DND-41 (cell line): ENCODE measurements at places on chromosomes 5 and 9.

GRCh38 chr9:70046274-70047070 is 2.8 kb downstream of the MAMDC2 start:
- no peak for DNase-seq

- no peak for DNase-seq
These were observed 49.7 kb downstream of the VAV2 start for GRCh38 chr9:133942206-133942975.

DNA sequence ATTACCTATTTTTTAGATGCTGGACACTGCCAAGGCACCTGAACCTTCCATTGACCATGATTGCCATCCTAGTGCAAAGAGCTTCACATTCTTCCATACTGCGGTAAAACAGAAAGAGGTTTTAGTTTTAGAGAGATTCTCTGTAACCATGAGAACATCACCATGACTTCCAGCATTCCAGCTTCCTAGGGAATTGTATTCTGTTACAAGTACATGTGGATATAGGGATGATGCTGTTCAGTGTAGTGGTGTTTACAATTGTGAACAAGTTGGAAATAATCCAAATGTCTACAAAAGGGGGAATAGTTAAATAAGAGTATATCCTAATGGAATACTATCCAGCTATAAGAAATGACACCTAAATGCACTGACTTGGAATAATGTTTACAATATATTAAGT is 22.4 kb downstream of the NIPSNAP3B start:
- DNase-seq, result no peak

- DNase-seq, result no peak
These were observed 225.3 kb upstream of the TLE4 start for GRCh38 chr9:79346350-79347020.

DNA sequence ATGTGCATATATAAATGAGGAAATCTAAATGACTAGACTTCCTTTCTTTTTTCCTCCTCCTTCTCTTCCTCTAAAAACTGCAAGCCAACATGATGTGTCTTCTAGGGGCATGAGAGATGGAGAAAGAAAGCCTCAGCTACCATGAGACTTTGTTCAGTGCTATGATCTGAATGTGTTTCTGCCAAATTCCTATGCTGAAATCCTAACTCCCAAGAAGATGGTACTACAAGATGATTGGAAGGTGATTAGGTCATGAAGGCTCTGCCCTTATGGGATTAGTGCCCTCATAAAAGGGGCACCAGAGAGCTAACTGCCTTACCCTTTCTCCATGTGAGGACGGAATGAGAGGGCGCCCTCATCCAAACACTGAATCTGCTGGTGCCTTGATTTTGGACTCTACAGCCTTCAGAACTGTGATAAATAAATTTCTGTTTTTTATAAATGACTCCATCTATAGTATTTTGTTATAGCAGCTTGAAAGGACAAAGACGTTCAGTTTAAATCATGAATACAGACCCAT is 72.2 kb upstream of the IL6ST start:
- DNase-seq, result no peak

DNA sequence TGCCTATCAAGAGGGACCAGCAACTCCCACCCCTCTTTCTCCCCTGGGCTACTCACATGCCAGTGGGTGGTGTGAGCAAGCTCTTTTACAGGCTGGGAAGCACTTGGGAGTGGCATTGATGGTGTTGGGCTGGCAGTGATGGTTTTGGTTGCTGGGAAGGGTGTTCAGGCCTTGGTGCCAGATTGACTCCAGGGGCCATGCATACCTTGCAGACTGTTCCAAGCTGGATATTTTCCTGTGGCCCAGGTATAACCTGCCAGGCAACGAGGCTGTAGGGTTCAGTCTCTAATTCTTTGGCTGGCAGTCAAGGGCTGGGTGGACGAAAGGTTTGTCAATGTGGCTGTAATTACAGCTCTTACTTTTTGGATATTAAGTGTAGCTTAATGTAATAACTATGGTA is 177.3 kb downstream of the MACROH2A1 start:
- DNase-seq, result no peak

- no peak for DNase-seq
These were observed 11.5 kb upstream of the ALDH1B1 start for GRCh38 chr9:38380872-38381534.

GRCh38 chr5:151388960-151389359 is 41.6 kb upstream of the SLC36A2 start:
- no peak for DNase-seq

- DNase-seq, result no peak
These were observed 202.0 kb upstream of the CDH6 start for GRCh38 chr5:30991462-30991861.

GRCh38 chr9:137358126-137358525 is 56.1 kb upstream of the NRARP start:
- DNase-seq, result no peak

GRCh38 chr9:89113851-89114250 is 64.8 kb downstream of the SHC3 start:
- DNase-seq, result no peak

DNA sequence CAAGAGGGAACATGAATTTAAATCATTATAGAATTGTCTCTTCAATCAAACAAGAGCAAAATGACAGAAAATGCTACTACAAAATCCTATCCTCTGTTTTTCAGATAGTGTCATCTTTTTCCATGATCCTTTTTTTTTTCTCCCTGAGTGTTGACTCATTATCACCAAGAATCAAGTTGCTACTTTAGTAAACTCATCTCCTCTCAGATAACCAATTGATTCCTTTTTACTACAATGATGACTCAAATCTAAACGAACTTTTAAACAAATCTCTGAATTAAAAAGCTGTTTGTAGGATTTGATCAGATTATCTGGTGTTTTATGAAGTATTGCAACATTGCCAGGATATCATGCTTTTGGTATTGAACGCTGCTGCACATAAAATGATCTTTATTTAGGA is 23.9 kb upstream of the IL7R start:
- DNase-seq, result no peak

DNA sequence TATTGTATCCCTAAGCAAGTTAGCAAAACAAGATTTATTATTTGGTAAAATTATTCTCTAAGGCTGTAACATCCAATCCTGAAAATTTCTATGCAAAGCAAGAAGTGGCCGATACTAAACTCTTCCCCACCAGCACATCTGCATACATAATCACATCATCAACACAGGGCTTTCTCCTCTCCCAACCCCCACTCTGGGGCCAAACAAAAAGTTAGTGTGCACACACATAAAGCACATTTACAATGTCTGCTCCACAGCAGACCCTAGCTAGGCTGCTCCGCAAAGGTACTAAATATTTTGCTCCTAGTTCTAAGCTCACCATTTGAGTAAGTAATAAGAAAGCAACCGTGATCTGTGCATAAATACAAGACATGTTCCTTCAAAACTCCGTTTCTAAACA is 3.6 kb downstream of the RNF130 start:
- no peak for DNase-seq

- DNase-seq, result no peak
These were observed 102.5 kb upstream of the ERCC6L2 start for GRCh38 chr9:95773053-95773418.

DNA sequence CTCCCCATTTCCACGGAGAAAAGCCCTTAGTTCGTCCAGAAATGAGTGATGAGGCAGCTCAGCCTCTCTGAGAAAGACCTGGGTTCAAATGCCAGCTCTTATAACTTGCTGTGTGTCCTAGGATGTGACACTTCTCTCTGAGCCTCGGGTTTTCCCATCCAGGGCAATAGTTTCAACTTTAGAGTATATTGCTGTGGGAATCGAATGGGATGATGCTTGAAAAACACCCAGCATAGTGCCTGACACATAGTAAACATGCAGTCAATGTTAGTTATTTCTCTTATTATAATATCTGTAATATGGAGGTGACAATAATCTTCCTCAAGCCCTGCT is 430 bp upstream of the MAPKAP1 start:
- no peak for DNase-seq

DNA sequence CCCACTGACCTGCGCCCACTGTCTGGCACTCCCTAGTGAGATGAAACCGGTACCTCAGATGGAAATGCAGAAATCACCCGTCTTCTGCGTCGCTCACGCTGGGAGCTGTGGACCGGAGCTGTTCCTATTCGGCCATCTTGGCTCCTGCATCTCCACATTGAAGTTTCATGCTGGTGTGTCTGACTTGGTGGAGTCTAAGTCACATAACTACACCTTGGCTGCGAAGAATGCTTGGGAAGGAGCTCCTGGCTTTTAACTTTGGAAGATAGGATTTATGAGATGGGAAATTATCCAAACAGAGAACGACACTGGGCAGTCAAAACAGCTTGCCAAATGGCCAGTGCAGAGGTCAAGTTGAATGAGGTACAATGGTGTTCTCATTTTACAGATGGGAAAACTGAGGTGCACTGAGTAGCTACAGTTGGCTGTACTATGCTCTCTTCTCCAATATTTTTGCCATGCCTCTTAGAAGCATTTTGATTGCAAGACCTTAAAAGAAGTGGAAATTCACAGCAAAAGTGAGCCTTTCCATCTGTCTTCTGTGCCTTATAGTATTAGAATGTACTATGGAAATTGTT is 36.7 kb downstream of the CCDC192 start:
- DNase-seq, result no peak

- no peak for DNase-seq
These were observed 25.6 kb downstream of the PBX3 start for GRCh38 chr9:125772740-125773139.

GRCh38 chr5:22852807-22853660 is at the start of gene CDH12:
TSS of gene CDH12 (minus strand) at chr5:22853344.
- DNase-seq, result no peak

GRCh38 chr5:147372191-147372590 is 137.4 kb downstream of the STK32A start:
- DNase-seq, result no peak

- DNase-seq, result no peak
These were observed 22.4 kb downstream of the ABITRAM start for GRCh38 chr9:108956631-108957026.

- no peak for DNase-seq
These were observed 167.1 kb upstream of the RAI14 start for GRCh38 chr5:34488984-34489383.

DNA sequence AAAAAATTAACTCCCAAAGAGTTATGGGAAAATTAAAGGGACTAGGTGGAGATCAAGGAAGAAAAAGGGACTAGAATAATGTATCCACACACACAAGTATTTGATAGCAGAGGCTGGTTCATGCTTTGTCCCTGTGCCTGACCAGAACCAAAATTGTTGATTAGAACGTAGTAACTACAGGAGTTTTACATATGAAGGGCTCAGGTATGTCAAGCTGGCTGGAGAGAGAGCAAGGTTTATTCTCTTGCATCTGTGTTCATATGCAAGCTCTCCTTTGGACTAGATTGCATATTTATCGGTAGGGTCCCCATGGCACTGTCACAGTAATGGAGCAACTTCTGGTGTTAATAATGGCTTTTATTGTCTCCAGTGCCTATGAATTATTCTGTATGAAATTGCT is 239.9 kb upstream of the TRPM3 start:
- no peak for DNase-seq

GRCh38 chr5:158492841-158493242 is 606.9 kb downstream of the EBF1 start:
- DNase-seq, result no peak

DNA sequence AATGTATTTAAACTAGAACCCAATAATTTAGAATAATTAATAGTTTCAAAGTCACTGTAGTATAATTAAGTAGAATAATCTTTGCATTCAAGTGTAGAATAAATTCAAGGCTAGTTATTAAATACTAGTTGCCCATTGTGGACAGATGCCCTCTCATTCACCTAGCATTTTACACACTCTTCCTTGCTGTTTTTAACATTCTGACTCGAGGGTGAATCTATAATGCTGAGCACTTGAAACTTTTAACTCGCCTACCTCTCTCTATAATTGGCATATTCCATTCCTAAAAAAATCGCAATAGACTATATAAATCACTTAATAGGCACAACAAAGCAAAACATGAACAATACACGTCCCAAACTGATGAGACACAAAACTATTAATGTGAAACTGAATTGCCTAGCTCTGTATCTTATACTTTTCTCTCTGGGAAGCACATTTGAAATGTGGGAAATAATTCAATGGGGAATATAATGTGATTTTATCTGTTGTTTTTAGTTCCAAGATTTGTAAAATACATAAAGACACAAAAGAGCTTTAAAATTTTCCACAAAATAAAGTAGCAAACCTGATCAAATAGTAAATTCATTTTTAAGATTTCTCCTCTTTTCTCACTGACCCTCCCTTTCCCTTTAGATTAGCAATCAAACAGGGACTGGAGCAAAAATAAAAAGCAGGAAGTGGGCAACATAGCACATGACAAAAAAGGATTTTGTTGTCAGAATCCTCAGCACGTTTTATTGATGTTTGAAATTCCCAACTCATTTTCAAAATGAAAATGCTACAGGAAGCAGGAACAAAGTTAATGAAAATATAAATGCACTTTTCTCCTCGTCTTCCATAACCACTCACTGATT is 295.6 kb downstream of the PDE4D start:
- no peak for DNase-seq

DNA sequence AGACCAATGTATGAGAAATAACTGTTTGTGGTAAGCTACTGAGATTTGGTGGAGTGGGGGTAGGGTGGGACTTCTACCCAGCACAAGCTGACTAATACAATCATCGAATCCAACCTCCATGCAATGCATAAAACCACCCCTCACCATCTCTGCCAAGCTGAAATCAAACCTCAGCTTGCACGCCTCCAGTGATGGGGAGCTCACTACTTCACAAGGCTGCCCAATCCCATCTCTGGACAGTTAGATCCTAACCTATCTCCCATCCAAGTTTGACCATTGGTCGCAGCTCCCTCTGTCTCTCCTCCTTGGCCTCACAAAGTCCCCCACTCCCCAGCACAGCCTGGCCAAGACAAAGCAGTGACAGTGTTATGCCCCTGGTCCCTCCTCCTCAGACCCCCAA is 47.0 kb upstream of the HRH2 start:
- DNase-seq, result no peak

DNA sequence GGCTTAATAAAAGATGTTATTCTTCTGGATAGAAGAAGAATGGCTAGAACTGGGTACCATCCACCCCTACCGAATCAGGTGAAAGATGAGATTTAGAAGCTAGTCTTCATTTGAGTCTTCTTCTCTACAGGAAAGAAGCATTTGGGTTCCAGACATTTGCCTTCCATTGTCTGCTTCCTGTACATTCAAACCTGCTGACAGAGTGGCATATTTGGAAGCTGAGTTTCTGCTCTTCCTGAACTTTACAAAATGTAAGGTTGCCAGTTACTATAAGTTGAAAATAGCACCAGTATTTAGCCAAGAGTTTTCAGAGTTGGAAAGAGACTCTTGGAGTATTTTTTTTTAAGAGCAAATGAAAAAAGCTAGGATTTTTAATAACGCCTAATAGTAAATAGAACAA is 525.4 kb upstream of the TLE4 start:
- no peak for DNase-seq

- no peak for DNase-seq
These were observed 6.5 kb upstream of the TMEM250 start for GRCh38 chr9:136124976-136125692.

DNA sequence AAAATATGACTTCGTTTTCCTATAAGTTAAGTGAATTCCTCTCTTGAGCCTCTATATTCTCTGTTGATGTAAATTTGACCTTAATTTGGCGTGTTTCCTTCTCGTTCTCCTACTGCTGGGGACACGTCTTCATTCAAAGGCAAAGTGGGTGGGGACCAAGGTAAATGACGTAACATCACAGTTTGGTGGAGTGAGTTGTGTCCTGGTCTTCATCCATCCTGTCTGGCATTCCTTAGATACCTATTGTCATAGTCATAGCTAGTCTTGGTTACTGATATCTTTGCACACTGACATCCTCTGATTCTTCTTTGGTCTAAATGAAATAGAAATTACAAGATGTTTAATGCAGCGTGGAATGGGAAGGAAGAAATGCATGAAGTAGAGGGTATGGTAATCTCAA is 108.5 kb downstream of the NNT start:
- no peak for DNase-seq
